Activated CD4-positive, alpha-beta T cell treated with anti-CD3 and anti-CD28 coated beads, Interleukin-2, Interleukin-4, amounts not matched to agents 100 ng/mL and 50 ng/mL, durations not matched to agents 16 hours and 8 hours (primary cell): ENCODE measurements at places on chromosomes 16 and 17.

- DNase-seq: no peak
Measured at GRCh38 chr17:78962345-78962983, 17.3 kb downstream of the LGALS3BP start.

- DNase-seq: no peak
Measured at GRCh38 chr16:71287911-71288310, 1.3 kb downstream of the CMTR2 start.

GRCh38 chr17:21167303-21167702 is 40.5 kb downstream of the DHRS7B start:
- DNase-seq: no peak

GRCh38 chr17:54256401-54256929 is 433.7 kb downstream of the KIF2B start:
- DNase-seq: no peak

- DNase-seq: peak; percentile 85
Measured at GRCh38 chr17:20009052-20009301, 182 bp upstream of the SPECC1 start.

GRCh38 chr17:35352284-35352683 is 21.1 kb downstream of the SLFN11 start:
- no peak for DNase-seq

GRCh38 chr16:15983898-15984297 is 34.5 kb downstream of the ABCC1 start:
- DNase-seq: no peak

DNA sequence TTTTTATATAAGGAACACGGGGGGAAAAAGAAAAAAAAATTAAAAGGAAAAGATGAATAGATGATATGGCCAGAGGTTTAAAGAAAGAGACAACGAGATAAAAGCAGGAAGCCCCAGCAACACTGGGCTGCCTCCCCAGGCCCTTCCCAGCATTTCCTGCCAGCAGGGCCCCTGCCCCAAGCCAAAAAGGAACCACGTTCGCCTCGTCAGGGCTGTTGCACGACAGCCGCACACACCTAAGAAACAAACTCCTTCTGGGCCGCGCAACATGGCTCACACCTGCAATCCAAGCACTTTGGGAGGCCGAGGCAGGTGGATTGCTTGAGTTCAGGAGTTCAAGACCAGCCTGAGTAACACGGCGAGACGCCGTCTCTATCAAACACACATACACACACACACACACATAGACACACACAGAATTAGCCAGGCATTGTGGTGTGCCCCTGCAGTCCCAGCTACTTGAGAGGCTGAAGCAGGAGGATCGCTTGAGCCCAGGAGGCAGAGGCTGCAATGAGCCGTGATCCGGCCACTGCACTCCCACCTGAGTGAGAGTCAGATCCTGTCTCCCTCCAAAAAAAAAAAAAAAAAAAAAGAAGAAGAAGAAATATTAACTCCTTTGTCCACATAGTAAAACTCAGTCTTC is 83.0 kb downstream of the ANKRD11 start:
- DNase-seq: no peak

DNA sequence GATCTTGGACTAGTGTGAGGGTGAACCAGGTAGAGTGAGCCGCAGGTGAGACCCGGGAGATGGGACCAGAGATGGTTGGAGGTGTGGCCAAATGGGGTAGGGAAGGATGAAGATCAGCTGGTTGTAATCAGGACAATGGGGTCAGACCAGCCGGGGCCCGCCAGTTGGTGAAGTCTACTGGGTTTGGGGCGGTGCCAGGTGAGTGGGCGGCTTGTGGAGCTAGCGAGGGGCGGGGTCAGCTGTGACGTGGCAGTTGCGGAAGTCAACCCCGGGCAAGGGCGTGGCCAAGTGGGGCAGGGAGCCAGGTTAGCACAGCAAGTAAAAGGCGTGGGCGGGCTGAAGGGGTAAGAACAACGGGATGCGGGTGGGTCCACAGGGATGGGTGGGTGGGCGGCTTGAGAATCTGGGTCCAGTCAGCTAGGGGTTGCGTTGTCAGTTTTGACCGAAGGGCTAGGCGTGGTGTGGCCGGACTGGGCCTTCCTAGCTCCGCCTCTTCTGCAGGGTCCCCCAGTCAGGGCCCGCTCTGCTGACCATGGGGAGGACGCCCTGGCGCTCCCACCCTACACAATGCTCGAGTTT is 25.5 kb upstream of the ALKBH5 start:
- peak; percentile 88 for DNase-seq

- no peak for DNase-seq
Measured at GRCh38 chr17:43695970-43696865, 34.5 kb upstream of the MEOX1 start.

- DNase-seq: no peak
Measured at GRCh38 chr17:37642681-37643080, 565 bp downstream of the DDX52 start.

- no peak for DNase-seq
Measured at GRCh38 chr16:47938272-47938671, 217.5 kb downstream of the ABCC12 start.

GRCh38 chr17:45289301-45290268 is 27.2 kb downstream of the MAP3K14 start:
- DNase-seq: no peak

GRCh38 chr17:78959803-78960202 is 19.9 kb downstream of the LGALS3BP start:
- no peak for DNase-seq

DNA sequence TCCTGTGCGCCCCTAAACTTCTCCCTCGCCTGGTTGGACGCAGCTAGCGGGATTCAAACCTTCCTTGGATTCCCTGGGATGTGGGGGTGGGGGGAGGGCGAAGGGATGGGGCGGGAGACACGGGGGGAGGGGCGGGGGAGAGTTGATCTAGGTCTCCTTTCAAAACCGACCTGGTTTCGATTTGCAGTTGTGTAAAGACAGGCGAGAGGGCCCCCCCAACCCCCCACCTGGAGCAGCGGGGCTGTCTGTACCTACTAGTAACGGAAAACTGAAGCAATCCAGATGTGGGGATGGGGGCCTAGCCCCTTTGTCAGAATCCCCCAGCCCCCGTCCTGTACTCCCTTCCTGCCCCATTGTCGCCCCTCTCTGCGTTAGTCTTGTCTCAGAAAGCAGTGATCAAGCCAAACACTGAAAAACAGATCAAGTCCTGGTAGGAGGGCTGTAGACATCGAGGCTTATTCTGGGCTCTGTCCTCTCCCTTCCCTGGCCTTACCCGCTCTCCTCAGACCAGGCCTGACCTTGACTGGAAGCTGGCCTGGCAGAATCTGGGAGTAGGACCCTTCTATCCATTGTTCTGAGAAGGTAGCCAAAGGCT is 902 bp downstream of the DLX4 start:
- DNase-seq: no peak

GRCh38 chr17:13885953-13886889 is 183.1 kb upstream of the COX10 start:
- DNase-seq: no peak

DNA sequence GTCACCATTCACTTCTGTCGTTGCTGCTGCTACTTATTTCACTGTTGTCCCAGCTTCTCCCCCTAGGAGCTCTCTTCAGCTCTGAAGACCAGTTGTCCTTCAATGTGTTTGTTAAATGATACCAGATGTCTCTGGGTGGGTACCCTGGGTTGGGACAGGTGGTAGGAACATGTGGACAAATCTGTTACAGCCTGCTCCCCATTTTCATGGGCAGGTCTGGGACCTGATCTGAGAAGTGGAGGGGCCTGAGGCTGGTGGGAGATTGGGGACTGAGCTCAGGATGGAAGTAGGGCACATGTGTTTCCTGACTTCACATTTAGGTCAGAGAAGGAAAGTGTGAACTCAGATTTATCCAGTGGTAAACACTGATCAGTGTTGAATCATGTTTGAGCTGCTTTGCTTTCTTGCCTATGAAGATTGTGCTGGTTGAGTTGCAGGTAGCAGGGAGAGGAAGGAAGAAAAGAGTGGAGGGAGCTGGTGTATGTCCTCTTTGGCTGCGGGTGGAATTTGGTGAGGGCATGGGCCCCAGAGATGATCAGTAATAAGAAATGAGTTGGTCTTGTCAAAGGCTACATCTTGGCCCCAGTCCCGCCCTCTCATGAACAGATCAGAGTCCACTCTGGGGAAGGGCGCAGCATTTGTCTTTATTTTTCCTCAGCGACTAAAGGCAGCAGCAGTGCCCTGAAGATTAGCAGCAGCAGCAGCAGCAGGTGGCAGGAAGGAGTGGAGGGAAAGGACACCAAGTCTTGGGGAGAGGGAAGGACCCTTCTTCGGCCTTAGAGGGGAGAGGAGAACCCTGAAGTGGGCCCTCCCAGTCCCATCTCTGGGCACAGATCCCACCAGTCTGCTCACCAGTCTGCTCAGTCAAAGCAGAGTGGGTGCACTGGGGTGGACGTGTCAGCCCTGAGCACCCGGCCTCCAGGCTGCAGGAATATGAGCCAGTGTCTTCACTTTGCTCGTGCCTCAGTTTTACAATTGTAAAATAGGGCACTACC is 6.1 kb upstream of the EFTUD2 start:
- DNase-seq: no peak
